ENCODE measurements at places on chromosomes 4 and X. TPM values are rescaled to one million over a fixed set of nuclear protein-coding genes. Genes with fewer than 3 reads are reported as not detected.

DNA sequence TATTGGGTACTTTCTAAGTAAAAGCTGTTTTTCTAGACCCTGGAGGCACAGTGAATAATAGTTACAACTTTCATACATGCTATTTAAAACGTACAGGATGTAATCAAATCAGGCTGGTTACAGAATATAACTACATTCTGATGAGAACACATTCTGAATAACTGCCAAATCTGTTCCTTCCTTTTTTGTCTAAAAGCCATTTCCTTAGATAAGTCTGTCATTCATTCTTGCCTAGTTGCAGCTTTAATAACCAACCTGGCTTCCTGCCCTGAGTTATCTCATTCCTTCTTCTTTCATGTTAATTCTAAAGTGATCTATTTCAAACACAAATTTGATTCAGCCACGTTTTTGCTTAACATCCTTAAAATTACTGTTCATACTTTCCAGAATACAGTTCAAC is 189.7 kb upstream of the ITM2A start:
- no peak for DNase-seq

- no peak for DNase-seq
These were observed 17.7 kb upstream of the SLC25A43 start for GRCh38 chrX:119381349-119381944.

- no peak for DNase-seq
These were observed 1.8 kb downstream of the IL1RAPL1 start for GRCh38 chrX:28589046-28589445.

PNPLA4 gene
- 30.1 TPM for total RNA-seq

GRCh38 chr4:94277534-94277933 is 65.1 kb downstream of the HPGDS start:
- no peak for DNase-seq

CDKL5 gene
- total RNA-seq, result 15.4 TPM

CYSLTR1 gene
- 1.1 TPM for total RNA-seq

DNA sequence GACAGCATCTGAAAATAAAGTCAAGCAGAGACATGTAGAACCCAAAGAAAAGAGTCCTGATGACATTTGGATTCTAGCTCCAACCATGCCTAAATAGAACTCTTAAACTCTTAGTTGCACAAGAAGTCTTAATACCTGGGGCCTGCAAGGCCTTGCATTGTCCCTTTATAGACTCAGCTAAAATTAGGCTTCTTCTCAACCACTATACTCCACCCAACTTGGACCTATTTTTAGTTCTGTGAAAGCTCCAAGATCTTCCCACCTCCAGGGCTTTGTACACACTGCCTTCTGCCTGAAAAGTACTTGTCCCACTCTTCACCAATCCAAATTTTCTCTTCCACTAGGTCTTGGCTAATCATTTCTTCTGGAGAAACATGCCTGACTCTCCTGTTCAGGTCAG is 36.5 kb downstream of the PLK4 start:
- no peak for DNase-seq

- no peak for DNase-seq
These were observed 38.7 kb upstream of the KCTD8 start for GRCh38 chr4:44487341-44487740.

MGAT4D gene
- total RNA-seq, result not detected

FAM193A gene
- total RNA-seq, result 16.9 TPM

- DNase-seq, result no peak
These were observed 7.9 kb downstream of the PLK4 start for GRCh38 chr4:127888559-127888958.

GRCh38 chr4:10584042-10584441 is 100.5 kb downstream of the CLNK start:
- peak; percentile 28 for DNase-seq

- no peak for DNase-seq
These were observed 112.5 kb downstream of the C4orf33 start for GRCh38 chr4:129208481-129208880.

TRIML1 gene
- not detected for total RNA-seq

TGIF2LX gene
- total RNA-seq, result not detected

- no peak for DNase-seq
These were observed 321.7 kb downstream of the ANKRD50 start for GRCh38 chr4:124390861-124391260.

DNA sequence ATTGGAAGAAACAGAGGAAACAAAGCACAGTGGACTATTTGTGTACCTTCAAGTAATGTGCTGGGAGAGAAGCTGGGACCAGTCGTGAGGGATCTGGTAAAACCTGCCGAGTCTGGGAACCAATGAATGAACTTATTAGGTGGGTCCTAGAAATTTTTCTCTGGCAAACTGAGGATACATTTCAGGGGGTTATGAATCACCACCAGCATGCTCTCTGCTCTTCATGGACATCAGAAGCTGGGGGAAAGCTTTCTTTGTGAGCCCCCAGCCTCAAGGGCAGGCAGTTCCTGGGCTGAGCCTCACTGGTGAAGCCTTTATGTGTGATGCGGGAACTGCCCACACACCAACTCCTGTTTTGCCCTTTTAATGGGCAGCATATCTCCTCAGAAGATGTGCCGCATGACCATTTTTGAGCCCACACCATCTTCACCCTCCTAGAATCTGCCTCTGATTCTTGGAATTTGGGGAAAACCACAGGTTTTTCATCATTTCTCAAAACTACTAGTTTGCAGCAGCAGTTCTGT is 95.4 kb upstream of the ENPP6 start:
- no peak for DNase-seq

DNA sequence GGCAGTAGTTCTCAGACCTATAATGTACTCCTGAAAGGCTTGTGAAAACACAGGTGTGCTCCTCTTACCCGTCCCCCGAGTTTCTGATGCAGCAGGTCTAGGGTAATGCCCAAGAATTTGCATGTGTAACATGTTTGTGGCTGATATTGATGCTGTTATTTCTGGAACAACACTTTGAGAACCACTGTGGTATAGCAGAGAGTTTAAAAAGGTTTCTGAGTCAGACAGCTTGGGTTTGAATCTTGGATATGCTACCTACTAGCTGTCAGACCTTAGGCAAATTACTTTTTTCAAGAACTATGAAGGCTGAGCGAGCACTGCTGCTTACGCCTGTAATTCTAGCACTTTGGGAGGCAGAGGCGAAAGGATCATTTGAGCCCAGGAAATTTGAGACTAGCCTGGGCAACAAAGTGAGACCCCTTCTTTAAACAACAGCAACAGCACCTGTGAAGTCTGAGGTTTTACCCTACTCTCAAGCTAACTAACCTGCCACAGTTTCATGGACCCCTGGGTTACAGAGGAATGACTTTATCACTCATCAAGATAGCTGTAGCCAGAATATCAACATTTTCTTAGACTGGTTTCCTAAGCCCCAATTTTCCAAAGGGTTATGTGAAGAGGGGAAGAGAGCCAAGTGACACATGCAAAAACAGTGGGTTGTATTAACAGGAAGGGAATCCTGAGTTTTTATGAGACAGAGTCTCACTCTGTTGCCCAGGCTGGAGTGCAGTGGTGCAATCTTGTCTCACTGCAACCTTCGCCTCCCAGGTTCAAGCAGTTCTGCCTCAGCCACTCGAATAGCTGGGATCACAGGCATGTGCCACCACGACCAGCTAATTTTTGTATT is 5.1 kb downstream of the AFF1 start:
- no peak for DNase-seq

GRCh38 chr4:159013692-159014091 is 89.2 kb upstream of the RAPGEF2 start:
- DNase-seq, result no peak

CLCN4 gene
- 29.7 TPM for total RNA-seq
